ENCODE measurements at places on chromosomes 1 and 21.

GRCh38 chr1:175599212-175599705 lies 144.1 kb downstream of the TNR start:
- DNase-seq, result no peak

DNA sequence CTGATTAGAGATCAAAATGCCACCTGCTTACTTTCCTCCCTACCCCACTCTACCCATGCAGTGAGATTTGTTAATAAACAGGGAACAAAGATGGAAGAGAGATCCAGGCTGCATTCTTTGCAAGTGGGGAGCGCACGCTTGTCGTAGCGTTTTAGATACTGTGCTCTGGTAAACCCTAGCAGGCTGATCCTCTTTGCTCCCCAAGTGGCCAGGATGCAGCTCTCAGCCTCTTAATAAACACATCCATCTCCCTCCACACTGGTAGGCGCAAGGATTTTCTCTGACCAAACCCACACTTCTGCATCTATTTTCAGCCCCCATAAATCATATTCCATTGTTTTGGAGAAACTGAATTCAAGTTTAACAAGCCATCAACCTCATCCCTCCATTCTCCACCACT lies 2.9 kb downstream of the PGBD5 start:
- no peak for DNase-seq

GRCh38 chr1:217048104-217048707 lies 325.0 kb upstream of the ESRRG start:
- peak; percentile 56 for DNase-seq

- no peak for DNase-seq
These were observed 188.2 kb upstream of the PLXNA2 start for GRCh38 chr1:208432346-208432745.

- peak; percentile 85 for DNase-seq
These were observed 1.2 kb downstream of the MAPKAPK2 start for GRCh38 chr1:206685769-206686477.
